ENCODE measurements at places on chromosomes 6 and 20.

DNA sequence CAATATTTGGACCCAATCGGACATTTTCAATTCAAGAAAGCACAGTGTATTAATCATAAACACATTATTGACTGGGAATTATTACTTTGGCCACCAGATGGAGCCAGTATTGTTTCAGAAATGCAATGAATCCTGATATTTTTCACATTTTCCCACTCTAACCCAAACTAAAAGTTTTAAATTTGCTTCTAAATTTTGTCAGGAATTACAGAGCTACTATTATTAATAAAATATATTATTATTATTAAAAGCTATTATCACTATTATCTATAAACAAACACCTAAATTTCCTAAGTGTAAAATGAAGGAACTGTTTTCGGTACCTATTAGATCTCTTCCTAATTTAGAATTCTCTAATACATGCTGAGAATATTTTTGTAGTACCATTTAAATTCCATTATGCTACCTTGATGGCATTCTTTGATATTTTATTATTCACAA lies 245.3 kb downstream of the OGFRL1 start:
- DNase-seq = no peak

GRCh38 chr20:32967961-32968457 lies 36.2 kb downstream of the SUN5 start:
- no peak for DNase-seq

GRCh38 chr20:33008336-33009213 lies 1.1 kb downstream of the BPIFB2 start:
- no peak for DNase-seq

- DNase-seq = no peak
These were observed 84.5 kb upstream of the MCHR2 start for GRCh38 chr6:100078509-100078908.

GRCh38 chr6:72446430-72446829 lies 175.4 kb upstream of the KCNQ5 start:
- no peak for DNase-seq

GRCh38 chr6:136586295-136586694 lies 36.1 kb upstream of the MAP7 start:
- no peak for DNase-seq

Data from stimulated activated CD4-positive, alpha-beta T cell treated with anti-CD3 and anti-CD28 coated beads, Interleukin-15, amount 100 ng/mL, for 1 hour (primary cell).